Transverse colon (tissue), 4 donors: ENCODE measurements at places on chromosomes 5 and 9. TPM values are rescaled to one million over a fixed set of nuclear protein-coding genes. Genes with fewer than 3 reads are reported as not detected.
A peak's percentile ranks its signal among the peaks of the same experiment; 100 is the strongest.

Gene MYMK
- total RNA-seq: not detected

Gene IL33
- 25.1 TPM for total RNA-seq

Gene KCNMB1
- 6.0 TPM for total RNA-seq

Gene CARD19
- 105 TPM for total RNA-seq

- DNase-seq: no peak
- H3K4me1 ChIP-seq: no peaks in the 10 kb centered on the region
- H3K27me3 ChIP-seq: no peaks in the 10 kb centered on the region
- H3K36me3 ChIP-seq: no peaks in the 10 kb centered on the region
- H3K4me3 ChIP-seq: no peak overlapping the region
These were observed 61.7 kb downstream of the SLC38A9 start for GRCh38 chr5:55650386-55650785.

- no peak for DNase-seq
- no peaks in the 10 kb centered on the region for H3K4me1 ChIP-seq
- H3K36me3 ChIP-seq: no peaks in the 10 kb centered on the region
- H3K4me3 ChIP-seq: no peak overlapping the region
- no peak overlapping the region for H3K27ac ChIP-seq
These were observed 328.0 kb downstream of the ZNF608 start for GRCh38 chr5:124418390-124418789.

DNA sequence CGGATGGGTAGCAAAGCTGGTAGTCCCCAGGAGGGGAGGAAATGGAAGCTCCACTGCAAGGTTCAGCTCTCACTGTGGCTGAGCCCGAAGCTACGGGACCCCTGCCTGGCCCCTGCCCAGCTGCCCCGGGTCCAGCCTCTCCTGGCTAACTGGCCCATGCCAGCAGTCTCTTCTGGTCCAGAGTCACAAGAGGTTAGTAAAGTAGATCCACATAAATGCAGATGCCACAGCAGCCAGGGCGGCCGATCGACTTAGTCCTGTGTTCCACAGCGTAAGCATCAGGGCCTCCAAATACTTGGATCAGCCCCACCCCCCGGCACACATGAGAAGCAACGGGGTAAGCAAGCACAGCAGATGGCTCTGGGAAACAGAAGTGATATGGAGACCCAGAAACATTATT is 42.1 kb downstream of the MRPL36 start:
- no peaks in the 10 kb centered on the region for H3K36me3 ChIP-seq
- no peaks in the 10 kb centered on the region for H3K27me3 ChIP-seq
- H3K27ac ChIP-seq: no peak overlapping the region
- no peak for DNase-seq
- no peak overlapping the region for H3K4me3 ChIP-seq

- H3K4me1 ChIP-seq: peaks cover 48% of the 10 kb centered on the region
- no peaks in the 10 kb centered on the region for H3K27me3 ChIP-seq
- H3K27ac ChIP-seq: peak overlapping the region; percentile 34
- H3K36me3 ChIP-seq: no peaks in the 10 kb centered on the region
- DNase-seq: no peak
These were observed 63.9 kb downstream of the ERAP1 start for GRCh38 chr5:96743805-96744204.
